ENCODE measurements at places on chromosomes 5 and 9.

- no peak for DNase-seq
Observed at GRCh38 chr9:107547772-107548297, 58.3 kb upstream of the KLF4 start.

- DNase-seq, result no peak
Observed at GRCh38 chr9:114869845-114870244, 60.5 kb downstream of the TNFSF8 start.

- no peak for DNase-seq
Observed at GRCh38 chr9:127293328-127293727, 28.8 kb downstream of the GARNL3 start.

- DNase-seq, result peak; percentile 59
Observed at GRCh38 chr9:15104826-15105420, 194.7 kb upstream of the FREM1 start.

DNA sequence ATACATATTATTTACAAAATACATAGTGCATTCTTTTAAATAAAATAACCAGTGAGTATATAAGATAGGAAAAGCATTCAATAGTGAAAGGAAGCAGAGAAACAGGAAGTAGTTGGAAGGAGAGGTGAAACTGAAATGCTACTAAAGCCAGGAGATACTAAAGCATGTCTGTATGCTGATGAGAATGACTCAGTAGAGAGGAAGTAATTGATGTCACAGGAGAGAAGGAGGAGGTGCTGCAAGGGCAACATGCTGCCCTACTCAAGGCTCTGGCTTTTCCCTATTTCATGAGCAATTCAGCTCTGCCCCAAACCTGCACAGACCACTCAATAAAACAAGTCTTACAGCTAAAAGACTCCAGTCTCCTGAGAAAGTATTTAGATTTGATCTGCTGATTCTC, 108.5 kb upstream of the TXNDC8 start:
- no peak for DNase-seq

- no peak for DNase-seq
Observed at GRCh38 chr5:88967633-88968585, 84.9 kb upstream of the MEF2C start.

- no peak for DNase-seq
Observed at GRCh38 chr9:111828193-111828592, 33.5 kb upstream of the SHOC1 start.

DNA sequence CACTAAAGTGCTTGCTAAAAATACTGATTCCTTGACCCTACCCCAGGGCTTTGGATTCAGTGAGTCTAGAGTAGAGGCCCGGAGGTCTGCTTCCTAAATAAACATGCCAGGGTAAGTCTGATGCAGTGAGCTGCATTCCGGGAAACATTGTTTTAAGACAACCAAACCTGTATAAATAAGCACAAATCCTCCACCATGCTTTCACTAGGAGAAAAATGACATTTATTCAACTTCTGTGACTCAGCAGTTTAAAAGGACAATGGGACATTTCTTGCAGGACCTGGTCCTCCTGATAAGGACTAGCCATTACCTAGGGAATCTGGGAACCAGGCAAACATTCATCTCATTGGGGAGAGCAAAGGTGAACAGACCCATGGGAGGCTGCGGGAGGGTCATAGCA, 335.3 kb downstream of the MLLT3 start:
- no peak for DNase-seq

- no peak for DNase-seq
Observed at GRCh38 chr5:128192368-128192767, 108.8 kb downstream of the SLC12A2 start.

DNA sequence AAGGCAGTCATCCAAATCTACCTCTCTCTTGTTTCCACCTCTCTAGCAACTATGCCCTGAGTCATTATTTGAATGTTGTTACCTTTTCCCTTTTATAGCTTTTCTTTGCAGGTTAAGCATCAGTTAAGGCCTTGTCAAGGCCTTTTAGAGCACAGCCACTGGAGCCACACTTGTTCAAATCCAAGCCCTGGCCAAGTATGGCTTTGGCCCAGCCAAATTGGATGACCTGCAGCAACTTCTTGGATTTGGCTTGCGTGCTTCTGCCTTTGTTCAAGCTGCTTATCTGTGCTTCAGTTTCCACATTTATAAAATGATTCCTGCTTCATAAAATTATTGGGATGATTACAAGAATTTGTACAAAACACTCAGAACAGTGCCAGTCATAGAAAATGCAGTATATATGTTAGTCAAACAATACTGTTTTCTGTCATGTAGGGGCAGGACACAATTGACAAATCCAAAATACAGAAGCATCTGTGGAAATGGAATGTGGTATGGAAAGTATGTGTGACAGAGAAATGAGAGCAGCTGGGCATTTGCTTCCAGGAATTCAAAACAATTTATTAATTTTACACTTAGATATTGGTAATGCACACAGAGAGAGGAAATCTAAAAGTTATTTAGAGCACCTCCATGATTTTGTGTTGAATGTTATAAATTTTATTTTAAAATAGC, 17.9 kb upstream of the RLN1 start:
- no peak for DNase-seq

- no peak for DNase-seq
Observed at GRCh38 chr9:34443533-34443932, 14.8 kb downstream of the FAM219A start.

GRCh38 chr5:30446456-30446855, 747.0 kb upstream of the CDH6 start:
- no peak for DNase-seq

- no peak for DNase-seq
Observed at GRCh38 chr5:39486361-39486760, 61.6 kb upstream of the DAB2 start.

DNA sequence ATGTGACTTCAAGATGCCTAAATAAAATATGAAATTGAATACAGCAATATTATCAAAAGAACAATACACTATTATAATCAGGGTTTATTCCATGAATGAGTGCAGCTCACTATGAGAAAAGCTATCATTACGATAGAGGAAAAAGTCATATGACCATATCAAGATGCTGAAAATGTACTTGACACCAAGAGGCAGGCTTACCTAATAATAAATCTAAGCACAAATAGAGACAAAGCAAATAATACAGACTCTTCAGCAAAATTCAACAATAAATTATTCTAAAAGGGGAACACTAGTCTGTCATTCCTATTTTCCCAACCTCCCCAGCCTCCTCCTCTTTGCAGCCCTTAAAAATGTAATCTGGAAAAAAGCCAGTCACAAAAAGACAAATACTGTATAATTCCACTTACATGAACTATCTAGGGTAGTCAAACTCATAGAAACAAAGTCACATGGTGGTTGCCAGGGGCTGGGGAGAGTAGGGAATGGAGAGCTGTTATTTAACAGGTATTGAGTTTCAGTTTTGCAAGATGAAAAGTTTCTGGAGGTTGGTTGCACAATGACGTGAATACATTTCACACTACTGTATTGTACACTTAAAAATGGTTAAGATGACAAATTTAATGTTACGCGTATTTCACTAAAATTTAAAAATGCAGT, 148.4 kb downstream of the NFIB start:
- DNase-seq, result no peak

DNA sequence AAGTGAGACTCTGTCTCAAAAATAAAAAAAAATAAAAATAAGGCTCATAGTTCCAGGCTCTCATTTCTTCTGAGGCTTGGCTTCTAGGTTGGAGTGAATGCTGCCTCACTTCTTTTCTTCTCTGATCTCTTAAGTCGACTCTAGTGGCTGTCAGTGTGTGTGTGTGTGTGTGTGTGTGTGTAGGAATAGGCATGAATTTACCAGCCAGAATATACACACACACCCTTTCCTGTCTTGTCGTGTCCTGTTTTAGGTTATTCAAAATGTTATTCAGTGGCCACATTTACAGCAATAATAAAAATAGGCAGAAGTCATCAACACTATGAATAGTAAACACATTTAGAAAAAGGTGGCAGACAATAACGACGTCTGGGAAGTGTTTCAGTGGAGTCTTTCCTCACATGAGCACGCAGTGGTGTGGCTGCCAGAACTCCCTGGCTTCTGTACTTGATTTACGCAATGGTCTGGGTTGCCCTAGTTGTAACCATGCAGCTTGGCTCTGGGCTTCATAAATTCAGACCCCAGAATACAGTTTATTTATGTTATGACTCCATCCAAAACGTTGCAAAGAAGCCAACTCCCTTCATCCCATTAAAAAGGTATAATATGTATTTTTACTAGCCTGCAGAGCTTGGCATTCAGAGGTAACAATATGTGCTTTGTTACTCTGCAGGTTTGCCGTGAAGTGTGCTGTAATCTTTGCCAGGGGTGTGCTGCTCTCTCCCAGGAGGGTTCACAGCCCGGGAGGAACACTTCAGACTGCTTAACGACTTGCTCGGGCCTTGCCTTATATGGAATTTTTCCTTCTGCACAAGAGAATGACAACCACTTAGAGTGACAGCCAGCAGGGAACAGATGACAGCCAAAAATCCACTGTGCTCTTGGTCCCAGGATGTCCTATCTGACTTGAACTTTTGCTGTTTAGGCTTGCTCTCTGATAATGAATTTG, 34.4 kb upstream of the PALM2AKAP2 start:
- no peak for DNase-seq

GRCh38 chr5:118379470-118379869, 608.9 kb downstream of the DTWD2 start:
- no peak for DNase-seq

GRCh38 chr5:75711151-75711550, 6.1 kb downstream of the POC5 start:
- no peak for DNase-seq

DNA sequence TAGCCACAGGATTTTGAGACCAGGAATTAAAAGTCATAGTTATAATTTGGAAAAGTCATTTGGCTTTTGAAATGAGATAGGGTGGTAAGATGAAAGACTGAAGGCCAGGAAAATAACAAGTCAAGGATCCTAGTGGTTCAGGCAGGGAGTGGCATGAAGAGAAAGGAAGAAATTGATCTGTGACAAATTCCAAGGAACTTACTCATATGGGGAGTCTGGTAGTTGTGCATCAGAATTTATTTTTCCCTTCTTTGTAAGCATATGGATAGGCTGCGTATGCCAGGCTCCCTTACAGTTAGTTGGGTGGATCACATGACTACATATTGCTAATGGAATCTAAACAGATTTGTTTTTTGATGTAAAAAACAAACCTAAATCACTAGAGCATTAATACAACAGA, 21.0 kb downstream of the ISL1 start:
- no peak for DNase-seq

DNA sequence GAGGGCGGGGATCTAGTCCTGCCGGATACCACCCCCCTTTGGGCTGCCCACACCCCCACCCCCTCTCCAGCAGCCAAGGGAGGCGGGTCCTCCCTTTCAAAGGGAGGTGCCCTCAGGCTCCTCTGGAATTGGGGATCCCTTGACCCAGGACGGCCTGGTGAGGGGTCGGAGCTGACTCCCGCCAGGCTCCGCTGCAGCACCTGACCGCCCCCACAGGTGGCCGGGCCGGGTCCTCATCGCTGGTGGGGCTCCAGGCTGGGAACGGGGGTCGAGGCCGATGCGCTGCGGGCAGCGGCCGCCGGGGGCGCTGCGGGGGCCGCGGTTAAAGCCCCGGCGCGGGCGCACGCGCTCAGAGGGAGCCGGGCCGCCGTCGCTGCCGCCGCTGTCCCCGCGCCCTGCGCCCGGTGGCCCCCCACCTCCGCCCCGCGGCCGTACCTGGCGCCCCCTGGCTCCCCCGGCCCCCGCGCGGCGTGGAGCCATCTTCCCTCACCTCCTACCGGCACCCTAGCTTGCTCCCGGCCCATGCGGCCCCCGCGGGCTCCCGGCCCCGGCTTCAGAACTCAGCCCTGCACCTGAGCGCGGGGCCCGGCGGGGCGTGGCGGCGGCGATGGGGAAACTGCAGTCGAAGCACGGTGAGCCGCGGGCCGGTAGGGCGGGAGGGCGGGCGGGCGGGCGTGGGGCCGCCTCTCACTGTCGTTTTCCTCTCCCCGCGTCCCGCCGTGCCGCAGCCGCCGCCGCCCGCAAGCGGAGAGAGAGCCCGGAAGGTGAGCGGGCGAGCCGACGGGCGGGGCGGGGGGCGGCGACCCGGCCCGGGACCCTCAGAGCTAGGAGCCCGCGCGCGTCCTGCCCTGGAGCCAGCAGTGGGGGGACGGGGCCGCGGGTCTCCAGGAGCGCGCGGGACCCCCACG, at the start of gene NKD2:
TSS of gene NKD2 (plus strand) at position 352 of the 908 bp plus-strand sequence. CDS start at position 608, 256 bp downstream.
- DNase-seq, result peak; percentile 81

GRCh38 chr5:73823508-73823925, 197.5 kb downstream of the ARHGEF28 start:
- no peak for DNase-seq

DNA sequence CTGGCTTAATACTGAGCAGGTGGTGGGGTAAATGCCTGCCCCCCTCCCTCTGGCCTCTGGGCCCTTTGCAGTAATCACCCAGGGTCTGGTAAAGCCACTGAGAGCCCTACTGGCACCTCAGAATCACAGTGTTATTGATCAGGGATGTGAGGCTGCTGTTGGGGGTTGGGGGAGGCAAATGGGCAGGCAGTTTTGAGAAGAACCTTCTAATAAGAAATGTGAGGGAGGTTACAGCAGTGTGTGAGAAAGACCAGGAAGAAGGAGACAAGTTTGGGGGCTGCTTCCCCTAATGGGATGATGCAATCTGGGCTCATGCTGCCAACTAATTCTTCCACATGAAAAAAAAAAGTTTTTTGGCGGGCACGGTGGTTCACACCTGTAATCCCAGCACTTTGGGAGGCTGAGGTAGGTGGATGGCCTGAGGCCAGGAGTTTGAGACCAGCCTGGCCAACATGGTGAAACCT, 3.1 kb upstream of the B4GALT7 start:
- DNase-seq, result no peak

DNA sequence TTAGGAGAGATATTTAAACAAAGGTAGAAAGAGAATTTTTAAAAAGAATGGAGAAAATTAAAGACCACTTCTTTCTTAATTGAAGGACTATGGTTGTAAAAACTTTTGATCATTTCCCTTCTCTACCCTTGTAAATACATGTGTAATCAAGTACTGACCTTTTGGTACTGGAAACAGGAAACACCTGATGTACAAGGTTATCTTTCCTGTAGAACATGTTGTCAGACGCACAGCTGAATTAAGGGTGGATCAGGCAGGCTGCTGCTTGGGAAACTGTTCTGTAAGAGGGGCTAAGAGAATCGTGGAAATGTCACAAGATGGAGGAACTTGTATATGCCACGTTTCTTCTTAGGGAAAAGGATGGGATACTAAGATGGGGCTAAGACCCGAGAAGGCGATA, 341.6 kb downstream of the ZNF608 start:
- no peak for DNase-seq

DNA sequence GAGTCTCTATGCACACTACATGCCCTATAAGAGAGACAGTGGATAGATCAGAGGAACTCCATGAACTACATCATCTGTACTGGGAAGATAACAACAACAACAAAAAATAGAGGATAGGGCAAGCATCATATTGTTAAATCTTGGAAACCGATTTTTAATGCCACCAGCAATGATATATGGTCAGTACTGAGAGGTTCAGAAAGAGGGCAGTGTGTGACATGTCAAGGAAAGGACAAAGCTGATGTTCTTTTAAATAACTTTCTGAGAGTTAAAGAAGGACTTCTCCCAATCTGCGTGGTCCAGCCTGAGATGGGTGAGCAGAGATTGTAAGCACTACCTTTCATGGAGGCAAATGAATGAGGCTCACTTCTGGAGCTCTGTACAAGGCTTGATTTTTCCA, 62.0 kb upstream of the PHF24 start:
- DNase-seq, result no peak

All from retina (tissue), 1 donor.